ENCODE measurements at places on chromosomes 12 and 14.

- DNase-seq, result no peak
These were observed 53.5 kb downstream of the IRF2BPL start for GRCh38 chr14:76975051-76975450.

DNA sequence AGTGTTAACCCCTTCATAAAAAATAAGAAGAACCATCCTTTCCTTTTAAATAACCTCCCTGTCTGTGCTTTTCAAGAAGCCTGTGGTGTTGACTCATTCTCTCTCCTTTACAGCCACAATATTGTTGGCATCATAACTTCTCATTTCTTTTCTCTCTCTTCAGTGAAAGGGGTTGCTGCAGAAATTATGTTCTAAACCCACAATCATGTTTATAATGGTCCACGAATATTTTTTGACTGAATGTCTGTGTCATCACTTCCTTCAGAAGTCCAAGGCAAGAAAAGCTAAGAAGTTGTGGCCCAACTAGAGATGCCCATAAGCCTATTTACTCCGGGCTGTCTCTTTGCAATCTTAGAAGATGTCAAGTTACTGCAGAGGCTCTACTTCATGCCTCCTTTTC lies 488.3 kb downstream of the APAF1 start:
- no peak for DNase-seq

- no peak for DNase-seq
These were observed 831 bp upstream of the NKX2-1 start for GRCh38 chr14:36520601-36521525.

- DNase-seq, result no peak
These were observed 214.3 kb downstream of the ZFP36L1 start for GRCh38 chr14:68578597-68578996.

DNA sequence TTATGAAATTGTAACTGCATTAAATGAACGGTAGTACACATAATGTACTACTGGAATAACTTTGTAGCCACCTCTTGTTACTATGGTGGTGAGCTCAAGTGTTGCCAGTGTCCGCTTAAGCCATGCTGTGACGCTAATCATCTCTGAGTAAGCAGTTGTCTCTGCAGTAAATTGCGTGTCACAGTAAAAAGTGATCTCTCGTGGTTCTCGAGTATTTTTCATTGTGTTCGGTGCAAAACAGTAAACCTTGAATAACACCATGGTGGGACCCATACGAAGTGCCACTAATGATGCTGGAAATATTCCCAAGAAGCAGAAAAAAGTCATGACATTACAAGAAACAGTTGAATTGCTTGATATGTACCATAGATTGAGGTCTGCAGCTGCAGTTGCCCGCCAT lies 524.8 kb downstream of the SOX5 start:
- DNase-seq, result no peak

GRCh38 chr12:50344775-50345174 lies 51.6 kb downstream of the FAM186A start:
- no peak for DNase-seq

- no peak for DNase-seq
These were observed 69.2 kb downstream of the SLC41A2 start for GRCh38 chr12:104888892-104889291.

- no peak for DNase-seq
These were observed 36.7 kb upstream of the ELK3 start for GRCh38 chr12:96157427-96157826.

DNA sequence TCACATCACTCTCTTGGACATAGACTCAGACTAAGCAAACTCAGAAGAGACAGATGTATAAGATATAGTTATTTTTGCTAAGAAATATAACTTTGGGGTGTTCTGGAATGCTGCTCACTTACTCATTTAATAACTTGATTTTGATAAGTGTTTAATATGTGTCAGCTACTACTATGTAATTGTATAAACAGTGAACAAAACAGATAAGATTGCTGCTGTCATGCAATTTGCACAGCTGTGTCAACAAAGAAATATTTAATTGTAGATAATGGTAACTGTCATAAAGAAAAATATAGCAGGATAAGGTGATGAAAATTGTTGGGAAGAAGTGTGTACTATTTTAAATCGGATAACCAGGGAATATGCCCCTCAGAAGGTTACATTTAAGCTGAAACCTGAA lies 84.1 kb upstream of the ZDHHC17 start:
- DNase-seq, result no peak

All from hypothalamus (tissue), 51 donors.